DMS53 (cell line): ENCODE measurements at places on chromosomes 13 and 19.
A peak's percentile ranks its signal among the peaks of the same experiment; 100 is the strongest.

GRCh38 chr13:75790198-75790970, 154.3 kb downstream of the LMO7 start:
- peak; percentile 1 for DNase-seq

GRCh38 chr13:77859450-77859849, 59.2 kb downstream of the EDNRB start:
- no peak for DNase-seq

- no peak for DNase-seq
These were observed 27.7 kb upstream of the ASF1B start for GRCh38 chr19:14164082-14164481.

GRCh38 chr13:39776439-39776838, 121.0 kb downstream of the COG6 start:
- no peak for DNase-seq

- DNase-seq = no peak
These were observed 3.9 kb downstream of the IQCN start for GRCh38 chr19:18270326-18270725.

DNA sequence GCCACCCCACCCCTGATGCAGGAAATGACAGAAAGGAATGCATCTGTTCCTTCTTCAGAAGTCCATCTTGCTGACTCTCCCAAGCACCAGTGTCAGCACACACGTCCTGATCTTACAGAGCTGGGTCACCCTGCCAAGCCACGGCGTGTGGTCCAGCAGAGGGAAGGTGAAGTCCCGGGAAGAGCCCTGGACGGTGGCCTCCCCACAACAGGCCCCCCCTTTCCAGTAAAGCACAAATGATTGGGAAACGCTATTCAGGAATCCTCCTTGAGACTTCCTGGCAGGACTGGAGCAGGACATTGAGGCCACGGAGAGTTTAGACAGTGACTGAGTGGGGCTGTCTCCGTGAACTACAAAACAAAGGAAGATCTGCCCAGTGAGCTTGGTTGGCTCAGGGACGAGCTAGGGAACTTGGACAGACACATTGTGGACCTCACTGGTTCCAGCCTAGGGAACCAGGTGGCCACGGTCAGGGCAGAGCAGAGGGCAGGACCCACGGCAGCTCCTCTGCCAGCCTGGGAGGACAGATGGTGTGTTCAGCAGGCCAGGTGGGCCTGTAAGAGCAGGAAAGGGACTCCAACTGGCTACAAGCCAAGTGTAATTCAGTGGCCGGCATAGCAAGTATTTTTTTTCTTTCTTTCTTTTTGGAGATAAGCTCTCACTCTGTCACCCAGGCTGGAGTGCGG, 41.7 kb downstream of the ELL start:
- no peak for DNase-seq

GRCh38 chr13:52665325-52665724, 12.7 kb downstream of the SUGT1 start:
- peak; percentile 70 for DNase-seq

GRCh38 chr19:28646629-28647028, 566.3 kb downstream of the UQCRFS1 start:
- no peak for DNase-seq

DNA sequence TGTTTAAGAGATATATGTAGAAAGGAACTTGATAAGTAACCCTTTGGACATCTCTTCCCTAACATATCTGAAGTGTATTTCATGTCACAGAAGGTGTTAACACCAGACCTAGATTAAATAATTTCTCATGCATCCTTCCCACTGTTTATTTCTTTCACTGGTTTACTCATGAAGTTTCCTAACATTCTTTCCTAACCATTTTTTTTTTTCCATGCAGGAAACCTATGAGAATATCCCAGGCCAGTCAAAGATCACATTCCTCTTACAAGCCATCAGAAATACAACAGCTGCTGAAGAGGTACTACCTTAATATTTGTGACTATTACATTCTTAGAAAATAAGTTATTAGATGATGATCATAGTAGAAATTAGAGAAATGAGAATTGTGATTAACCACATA, 28.8 kb downstream of the IPO5 start:
- DNase-seq = no peak

- peak; percentile 68 for DNase-seq
These were observed 29.8 kb downstream of the NFIX start for GRCh38 chr19:13024951-13025697.

DNA sequence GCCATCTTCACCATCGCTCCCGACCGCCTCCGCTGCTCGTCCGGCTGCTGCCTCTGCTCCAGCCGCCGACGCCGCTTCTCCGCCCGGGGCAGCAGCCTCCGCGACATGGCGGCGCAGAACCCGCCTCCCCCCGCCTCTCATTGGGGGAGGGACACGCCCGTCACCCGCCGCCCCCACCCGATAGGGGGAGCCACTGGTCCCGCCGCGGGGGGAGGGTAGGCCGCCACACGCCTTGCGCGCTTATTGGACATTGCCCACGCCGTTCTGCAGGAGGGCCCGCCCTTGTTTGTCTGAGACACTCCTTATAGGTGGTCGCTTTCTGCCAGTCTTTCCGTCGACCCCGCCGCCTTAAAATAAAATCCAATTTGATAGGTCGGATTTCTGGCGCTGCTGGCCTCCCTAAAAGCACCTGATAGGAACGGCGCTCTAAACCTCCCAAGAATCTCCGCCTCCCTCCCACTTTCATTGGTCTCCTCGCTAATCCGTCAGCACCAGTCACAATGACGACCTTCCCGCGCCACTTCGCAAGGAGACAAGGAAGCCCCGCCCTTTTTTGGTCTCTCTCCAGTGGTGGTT, at the start of gene HNRNPL:
Gene HNRNPL, minus strand, starts transcription at position 127 of the 576 bp plus-strand sequence. Its CDS starts 20 bp downstream, at position 107.
- DNase-seq = peak; percentile 100

DNA sequence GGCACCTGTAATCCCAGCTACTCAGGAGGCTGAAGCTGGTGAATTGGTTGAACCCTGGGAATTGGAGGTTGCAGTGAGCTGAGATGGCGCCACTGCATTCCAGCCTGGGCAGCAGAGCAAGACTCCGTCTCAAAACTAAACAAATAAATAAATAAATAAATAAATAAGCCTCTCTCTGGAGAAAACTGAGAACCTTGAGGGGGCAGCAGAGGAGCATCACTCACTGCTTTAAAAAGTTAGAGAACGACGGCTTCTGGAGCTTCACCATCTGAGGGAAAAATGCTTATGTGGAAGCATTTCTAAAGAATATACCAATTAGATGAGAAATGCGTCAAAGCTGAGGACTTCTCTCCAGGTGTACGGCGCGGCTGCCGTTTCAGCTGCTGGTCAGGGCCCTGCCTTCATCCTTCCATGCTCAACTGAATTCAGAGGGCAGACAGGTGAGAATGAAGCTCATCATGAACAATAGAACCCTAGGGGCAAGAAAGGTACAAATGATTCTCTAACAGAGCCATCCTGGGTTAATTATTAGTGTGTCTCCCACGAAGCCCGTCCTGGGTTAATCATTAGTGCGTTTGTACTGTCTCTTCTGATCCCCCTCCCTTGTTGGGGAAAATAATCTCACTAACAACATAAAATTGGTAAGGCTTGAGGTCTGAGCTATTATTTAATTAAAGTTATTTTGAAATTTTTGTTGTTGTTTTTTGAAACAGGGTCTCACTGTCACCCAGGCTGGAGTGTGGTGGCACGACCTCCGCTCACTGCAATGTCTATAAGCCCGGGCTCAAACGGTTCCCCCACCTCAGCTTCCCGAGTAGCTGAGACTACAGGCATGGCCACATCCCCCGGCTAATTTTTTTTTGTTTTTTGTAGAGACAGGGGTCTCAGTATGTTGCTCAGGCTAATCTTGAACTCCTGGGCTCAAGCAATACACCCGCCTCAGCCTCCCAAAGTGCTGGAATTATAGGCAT, 80.1 kb downstream of the IPO5 start:
- DNase-seq = peak; percentile 80

DNA sequence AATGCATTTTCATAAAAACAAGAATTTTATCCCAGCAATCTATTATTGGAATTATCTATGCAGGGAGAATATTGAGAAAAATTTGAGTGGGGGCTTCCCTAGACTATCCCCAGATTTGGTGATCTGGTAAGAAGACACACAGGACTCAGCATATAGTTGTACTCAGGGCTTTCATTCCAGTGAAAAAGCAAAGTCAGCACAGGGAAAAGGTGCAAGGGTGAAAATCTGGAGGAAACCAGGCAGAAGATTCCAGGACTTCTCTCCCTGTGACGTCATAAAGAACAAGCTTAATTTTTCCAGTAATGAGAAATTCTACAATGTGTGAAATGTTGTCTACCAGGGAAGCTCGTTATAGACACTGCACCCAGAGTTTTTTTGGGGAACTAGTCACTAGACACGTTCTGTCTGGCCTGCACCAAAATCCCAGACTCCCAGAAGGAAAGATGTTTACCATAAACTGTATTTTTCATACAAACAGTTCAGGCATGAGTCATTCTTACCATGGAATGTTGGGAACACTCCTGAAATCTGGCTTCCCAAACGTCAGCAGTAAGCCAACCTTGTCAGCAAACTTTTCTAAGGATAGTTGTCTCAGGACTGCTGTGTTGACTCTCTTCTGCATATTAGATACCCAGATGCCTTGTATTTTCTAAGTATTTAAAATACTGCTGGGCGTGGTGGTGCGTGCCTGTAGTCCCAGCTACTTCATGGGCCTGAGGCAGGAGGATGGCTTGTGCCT, 107.4 kb downstream of the DNAJC3 start:
- DNase-seq = no peak

DNA sequence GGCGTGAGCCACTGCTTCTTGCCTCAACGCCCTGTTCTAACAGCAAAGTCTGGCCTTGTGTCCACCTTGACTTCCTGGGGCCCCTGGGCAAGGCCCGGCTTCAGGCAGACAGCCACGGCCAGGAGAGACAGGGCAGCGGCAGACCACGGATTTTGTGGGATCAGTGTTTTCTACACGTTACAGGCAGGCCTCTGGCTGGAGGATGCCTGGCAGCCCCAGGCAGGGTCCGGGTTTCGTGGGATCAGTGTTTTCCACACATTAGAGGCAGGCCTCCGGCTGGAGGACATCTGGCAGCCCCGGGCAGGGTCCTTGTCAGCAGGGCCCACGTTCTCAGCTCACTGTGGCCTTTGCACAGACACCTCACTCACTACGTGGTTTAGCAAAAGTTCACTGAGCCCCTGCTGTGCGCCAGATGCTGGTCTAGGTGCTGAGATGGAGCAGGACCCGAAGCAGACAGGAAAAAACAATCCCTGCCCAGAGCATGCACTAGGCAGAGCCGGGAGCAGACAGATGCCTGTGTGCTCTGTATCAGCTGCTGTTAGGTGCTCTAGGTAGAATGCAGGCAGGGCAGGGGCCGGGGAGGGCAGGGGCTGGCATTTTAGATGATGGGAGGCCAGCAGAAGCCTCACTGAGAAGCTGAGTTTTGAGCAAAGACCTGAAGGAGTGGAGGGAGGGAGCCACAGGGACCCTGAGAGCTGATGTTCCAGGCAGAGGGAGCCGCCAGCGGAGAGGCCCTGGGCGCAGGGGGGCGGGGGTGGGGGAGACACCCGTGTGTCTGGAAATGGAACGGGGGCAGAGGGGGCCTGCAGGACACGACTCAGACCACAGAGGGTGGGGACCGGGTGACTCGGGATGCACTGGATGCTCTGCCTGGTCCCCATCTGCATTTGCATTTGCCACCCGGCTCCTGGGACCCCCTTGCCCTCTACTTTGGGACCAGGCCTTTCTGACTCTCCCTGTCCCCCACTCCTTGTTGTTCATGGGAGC, 25.0 kb upstream of the NCCRP1 start:
- no peak for DNase-seq

DNA sequence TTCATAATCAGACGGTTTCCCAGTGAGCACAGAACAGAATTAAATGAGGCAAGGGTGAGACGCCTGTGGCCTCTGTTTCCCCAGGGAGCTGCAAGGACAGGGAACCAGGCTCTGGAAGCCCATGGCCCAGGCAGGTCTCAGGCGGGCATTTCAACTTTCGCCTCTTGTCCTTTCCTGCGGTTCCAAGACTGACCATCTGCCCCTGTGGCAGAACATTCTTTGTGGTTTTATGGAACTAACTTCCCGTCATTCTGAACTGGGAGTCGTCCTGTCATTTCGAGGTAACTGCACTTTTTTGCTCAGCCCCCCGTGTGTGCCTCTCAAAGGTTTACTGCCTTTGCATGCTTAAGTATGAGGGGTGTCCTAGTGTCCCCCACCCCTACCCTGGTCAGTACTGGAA, 70.9 kb downstream of the KL start:
- no peak for DNase-seq

DNA sequence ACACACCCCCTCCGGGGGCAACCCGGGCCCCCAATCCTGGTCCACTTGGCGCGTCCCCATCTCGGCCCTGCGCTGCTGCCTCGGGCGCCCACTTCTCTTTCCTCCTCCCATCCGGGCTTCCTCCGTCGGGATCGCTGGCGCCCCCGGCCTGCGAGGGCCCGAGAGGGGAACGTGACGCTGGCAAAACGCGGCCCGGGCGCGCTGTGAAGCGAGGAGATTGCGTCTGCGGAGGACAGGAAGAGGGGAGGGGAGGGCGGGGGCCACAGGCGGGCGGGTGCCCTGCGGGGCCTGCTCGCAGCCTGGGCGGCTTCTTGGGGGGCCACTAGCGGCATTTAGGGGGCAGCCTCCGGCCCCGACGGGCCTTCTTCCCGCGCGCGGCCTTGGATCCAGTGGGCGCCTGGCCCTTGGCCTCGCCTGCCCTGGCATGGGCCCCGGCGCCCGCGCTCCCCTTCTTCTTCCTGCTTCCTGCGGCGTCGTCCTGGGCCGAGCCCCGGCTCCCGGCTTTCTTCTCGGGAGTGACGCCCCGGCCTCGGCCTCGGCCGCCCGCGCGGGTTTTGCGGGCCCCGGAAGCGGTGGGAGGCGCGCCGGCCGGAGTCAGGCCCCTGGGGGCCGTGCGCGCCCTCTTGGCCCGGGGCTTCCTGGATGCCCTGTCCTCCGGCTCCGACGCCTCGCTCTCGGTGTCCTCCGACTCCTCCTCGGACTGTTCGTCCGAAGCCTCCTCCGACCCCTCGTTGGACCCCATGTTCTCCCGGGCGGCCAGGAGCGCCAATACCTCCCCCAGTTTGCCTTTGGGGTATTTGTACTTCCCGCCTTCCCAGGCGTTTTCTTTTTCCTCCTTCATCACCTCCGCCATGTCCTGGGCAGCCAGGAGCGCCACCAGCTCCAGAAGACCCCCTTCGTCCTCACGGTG, 2.2 kb downstream of the PNMA8B start:
- peak; percentile 51 for DNase-seq

GRCh38 chr19:54451997-54452396, 3.0 kb downstream of the LENG8 start:
- no peak for DNase-seq

DNA sequence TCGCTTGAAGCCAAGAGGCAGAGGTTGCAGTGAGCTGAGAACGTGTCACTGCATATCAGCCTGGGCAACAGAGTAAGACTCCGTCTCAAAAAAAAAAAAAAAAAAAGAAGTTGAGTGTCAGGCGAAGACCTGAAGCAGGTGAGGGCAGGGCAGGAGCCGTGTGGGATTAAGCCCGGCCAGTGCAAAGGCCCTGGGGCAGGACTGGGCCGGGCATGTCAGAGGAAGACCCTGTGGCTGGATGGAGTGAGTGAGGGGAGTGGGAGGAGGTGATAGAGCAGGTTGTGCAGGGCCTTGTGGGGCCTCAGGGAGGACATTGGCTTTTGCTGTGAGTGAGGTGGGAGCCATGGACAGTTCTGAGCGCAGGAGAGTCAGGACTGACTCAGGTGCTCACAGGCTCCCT, 47.9 kb downstream of the TMED1 start:
- DNase-seq = no peak

- DNase-seq = no peak
These were observed 38.2 kb upstream of the ZNF492 start for GRCh38 chr19:22595918-22596341.

- no peak for DNase-seq
These were observed 8.1 kb upstream of the TNFSF14 start for GRCh38 chr19:6677883-6678689.

- DNase-seq = no peak
These were observed 84.8 kb downstream of the FLT1 start for GRCh38 chr13:28410096-28410495.
